ENCODE measurements at places on chromosomes 13 and 19.

GRCh38 chr13:109105899-109106298, 476.5 kb downstream of the MYO16 start:
- DNase-seq = no peak

DNA sequence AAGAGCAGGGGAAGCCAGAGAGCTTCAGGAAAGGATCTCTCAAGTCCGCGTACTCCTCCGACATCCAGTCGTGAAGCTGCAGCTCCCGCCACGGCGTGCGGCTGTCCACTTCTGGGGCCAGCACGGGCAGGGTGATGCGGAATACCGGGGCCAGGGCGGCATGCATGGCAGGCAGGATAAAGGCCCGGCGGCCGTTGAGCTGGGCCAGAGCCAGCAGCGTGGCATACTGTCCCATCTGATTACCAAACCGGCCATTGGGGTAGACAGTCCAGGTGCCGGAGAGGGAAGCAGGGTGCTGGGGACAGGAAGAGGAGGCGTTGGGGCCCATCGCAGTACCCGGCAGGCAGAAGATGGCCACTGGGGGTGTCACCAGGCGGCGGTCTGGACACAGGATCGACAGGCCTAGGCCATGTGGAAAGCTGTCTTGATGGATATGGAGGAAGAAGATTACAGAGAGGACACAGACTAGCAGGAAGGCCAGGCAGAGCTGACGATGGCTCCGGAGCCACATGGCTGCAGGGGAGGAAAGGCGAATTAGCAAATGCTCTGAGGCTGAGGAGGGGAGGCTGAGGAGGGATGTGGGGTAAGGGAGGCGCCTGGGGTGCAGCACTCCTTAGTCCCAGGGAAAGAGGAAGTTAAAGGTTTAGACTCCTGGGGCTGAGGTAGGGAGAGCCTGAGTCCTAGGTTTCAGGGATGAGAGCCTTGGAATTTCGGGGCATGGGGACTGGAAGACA, 1.5 kb downstream of the FUT1 start:
- DNase-seq = no peak

- DNase-seq = no peak
Observed at GRCh38 chr19:5128936-5129389, 160.1 kb downstream of the KDM4B start.

GRCh38 chr13:95677564-95678266, 776 bp downstream of the DNAJC3 start:
- DNase-seq = no peak

GRCh38 chr13:32905864-32906180, 110.4 kb upstream of the KL start:
- DNase-seq = no peak

DNA sequence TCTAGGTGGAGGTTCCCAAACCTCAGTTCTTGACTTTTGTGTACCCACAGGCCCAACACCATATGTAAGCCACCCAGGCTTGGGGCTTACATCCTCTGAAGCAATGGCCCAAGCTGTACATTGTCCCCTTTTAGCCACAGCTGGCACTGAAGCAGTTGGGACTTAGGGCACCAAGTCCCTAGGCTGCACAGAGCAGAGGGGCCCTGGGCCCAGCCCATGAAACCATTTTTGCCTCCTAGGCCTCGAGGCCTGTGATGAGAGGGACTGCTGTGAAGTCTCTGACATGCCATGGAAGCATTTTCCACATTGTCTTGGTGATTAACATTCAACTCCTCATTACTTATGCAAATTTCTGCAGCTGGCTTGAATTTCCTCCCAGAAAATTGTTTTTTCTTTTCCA, 30.2 kb downstream of the ING1 start:
- DNase-seq = no peak

DNA sequence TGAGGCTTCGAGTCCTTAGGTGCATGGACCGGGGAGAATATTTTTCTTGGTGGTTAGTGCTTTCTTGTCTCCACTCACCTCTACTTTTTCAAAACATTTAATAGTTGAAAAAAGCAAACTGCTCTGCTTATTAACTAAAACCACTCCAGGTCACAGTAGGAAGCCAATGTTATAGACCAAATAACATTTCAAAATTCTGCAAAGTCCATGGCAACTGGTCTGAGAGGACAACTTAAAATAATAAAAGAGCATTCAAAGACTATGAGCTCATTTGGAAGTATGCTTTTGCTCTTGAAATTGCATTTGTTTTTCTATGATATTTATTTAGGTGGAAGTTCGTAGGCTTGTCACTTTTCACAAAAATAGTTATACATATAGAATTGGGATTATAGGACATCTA, 483.0 kb downstream of the DCT start:
- no peak for DNase-seq

DNA sequence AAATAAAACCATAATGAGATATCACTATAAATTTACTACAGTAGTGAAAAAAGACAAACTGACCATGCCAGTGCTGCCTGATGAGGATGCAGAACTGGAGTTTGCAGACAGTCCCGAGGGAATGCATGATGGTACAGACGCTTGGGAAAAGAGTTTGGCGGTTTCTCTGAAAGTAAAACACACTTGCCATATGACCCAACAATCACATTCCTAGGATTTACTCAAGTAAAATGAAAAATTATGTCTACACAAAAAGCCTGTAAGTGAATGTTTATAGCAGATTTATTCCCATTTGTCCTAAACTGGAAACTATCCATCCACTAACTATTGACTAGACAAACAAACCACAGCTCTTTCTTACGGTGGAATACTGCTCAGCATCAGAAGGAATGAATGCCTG, 271.0 kb downstream of the DNAJC15 start:
- DNase-seq = no peak

DNA sequence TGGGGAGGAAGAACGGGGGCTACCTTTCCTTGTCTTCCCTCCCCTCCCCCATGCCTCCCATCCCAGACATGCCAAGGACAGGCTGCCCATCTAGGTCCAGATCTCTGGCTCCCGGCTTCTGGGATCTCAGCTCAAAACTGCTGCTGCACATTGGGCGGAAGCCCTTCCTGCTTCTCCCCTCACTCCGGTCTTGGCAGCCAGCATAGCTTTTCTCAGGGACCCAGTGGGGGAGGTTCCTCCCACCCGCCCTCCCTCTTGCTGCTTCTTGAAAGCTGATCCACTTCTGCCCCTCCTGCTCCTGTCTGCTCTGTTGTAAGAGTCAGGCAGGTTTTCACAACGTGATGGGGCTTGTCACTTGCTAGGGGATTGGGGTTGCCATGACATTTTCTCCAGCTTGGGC, 21.7 kb upstream of the RNF17 start:
- DNase-seq = no peak

GRCh38 chr19:8552810-8553209, 24.4 kb downstream of the MYO1F start:
- peak; percentile 32 for DNase-seq

DNA sequence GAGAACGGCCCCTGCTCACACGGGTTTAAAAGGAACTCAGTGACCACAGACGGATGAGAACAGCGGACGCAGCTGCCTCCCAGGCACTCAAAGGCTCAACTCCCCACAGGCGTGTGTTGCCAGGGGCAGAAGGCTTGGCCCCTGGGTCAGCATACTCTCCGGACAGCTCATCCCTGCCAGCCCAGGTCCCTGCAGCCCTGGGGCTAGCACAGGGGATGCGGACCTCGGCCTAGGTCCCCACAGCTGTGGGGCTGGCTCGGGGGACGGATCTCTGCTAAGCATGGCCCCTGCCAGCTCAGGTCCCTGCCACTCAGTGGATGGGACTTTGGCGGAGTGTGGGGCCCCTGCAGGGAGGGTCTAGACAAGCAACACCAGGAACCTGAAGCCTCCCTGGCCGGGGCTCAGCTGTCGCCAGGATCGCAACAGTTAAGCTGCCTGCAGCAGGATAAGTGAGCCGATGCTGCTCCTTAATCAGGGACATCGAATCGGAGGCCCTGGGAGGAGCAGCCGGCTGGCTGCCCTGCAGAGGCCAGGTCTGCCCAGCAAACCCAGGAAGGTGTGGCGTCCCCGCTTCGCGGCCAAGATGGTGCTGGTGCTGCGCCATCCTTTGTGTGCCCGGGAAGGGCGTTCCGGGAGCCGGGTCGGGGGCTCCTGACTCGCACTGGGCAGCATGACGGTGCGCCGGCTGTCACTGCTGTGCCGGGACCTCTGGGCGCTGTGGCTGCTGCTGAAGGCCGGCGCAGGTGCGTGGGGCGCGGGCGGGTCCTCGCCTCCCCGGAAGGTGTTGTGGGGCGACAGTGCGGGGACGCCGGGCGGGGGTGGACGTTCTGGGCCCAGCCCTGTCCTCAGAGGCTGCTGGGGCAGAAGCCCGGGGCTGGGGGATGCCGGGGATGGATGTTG, 32.5 kb downstream of the MCF2L start:
- peak; percentile 84 for DNase-seq

- DNase-seq = no peak
Observed at GRCh38 chr13:79915114-79915811, 425.7 kb downstream of the SPRY2 start.

DNA sequence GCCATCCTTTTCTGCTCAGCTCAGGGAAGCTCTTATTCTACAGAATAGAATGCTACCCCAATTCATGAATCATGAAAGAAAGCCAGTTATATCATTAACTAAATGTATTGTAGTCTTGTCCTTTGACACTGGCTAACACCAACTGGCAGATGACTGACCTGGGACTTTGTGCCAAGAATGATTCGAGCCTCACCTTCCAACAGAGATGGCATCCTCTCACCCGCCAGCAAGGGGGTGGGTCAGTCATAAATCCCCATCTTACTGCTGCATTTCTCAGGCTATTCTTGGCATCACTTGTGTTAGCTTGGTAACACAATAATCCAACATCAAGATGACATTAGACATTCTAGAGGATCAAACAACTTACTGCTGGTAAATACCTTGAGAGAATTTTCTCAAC, 1239.8 kb upstream of the MIR17HG start:
- DNase-seq = no peak

GRCh38 chr19:42589792-42590191, 4.9 kb downstream of the CEACAM8 start:
- no peak for DNase-seq

DNA sequence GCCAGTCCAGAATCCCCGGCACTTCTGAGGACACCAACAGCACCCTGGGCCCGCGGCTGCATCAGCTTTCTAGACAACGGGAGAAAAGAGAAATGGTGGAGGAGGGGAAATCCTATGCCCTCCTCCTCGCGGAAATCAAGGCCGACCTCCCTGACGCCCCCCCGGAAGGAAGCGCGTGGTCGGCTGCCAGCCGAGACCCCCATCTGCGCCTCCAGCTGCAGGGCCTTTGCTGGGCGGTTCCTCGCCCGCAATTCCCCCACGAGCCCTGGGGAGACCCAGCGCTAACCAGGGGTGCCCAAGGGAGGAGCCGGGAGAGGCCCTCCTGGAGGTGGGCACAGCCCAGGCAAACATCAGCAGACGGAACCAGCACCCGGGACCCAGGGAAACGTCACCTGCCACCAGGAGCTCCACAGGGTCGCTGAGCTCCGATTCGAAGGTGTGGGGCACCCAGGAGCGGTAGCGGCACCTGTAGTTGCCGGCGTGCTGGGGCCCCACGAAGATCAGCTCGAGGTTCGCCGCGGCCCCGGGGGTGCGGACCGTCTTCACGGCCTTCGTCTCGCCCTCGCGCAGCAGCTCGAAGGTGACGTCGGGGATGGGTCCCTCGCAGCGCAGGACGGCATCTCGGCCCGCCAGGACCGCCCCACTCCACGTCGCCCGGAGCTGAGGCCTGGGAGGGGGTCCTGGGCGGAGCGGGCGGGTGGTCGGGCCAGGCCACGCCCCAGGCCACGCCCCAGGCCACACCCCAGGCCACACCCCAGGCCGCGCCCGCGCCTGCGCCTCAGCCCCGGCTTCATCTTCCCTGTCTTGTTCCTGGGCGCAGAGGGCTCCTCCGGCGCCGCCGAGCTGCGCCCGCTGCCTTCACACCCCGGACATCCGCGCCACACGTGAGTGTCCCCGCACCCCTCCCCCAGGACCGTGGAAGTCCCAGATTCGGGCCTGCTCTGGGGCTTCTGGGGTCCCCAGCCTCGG, 6.0 kb downstream of the A1BG start:
- peak; percentile 69 for DNase-seq

DNA sequence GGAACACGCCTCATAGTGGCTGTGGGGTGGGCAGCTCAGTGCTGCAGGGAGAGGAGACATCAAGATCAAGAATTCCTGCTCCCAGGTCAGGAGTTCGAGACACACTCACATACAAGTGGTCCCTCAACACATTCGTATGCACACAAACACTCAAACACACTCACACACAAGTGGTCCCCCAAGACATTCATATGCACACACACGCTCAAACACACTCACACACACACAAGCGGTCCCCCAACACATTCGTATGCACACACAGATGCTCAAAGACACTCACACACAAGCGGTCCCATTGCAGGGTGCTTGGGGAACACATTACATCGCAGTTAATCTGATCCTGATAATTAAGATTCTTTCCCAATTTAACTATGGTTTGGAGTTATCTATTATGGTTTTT, 28.2 kb downstream of the FCGBP start:
- no peak for DNase-seq

DNA sequence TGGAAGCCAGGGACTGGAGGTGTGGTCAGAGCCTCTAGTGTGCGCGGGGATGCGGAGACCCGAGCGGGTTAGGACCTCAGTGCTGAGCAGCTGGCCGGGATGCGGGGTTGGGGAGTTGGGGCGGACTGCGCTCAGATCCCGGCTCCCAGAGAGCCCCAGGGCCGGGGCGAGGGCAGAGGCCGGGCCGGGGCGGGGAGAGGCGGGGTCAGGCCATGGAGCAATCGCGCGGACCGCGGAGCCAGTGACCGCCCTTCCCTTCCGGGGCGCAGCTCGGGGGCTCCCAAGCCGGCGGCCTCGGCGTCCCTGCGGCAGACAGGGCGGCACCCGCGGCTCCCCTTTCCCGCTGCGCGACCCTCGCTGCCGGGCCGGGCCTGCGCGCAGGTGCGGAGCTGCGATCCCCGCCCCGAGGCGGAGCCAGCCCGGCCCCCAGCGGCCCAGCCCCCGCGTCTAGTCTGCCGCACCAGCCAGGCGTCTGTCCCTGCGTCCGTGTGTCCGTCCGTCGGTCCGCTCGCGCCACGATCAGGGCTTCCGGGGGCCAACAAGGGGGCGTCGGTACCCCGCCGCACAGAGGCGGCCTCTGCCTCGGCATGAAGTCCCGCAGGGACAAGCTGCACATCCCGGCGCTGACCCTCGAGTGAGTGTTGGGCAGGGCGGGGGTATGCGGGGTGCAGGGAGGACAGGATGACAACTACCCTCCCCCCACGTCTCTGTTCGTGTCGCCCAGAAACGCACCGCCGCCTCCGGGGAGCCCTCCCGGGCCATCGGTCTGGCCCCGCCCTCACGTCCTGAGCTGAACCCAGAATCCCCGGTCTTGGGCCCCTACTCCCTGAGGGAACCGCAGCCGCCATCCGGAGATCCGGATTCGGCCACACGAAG, 12.4 kb downstream of the MAST3 start:
- DNase-seq = no peak

DNA sequence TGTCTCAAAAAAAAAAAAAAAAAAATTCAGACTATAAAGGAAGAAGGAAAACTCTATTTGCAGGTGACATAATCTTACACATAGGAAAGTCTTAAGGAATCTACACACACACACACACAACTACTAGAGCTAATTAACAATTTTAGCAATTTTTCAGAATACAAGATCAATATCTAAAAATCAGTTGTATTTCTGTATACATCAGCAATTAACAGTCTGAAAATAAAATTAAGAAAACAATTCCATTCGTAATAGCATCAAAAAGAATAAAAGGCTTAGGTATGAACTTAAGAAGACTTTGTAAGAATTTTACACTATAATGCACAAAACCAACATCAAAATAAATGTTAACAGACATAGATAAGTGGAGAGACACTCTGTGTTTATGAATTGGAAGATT, 15.6 kb upstream of the CALM3 start:
- DNase-seq = no peak

All from NCI-H2081 (cell line).